ENCODE measurements at places on chromosomes 13 and 19.

- peak; percentile 53 for DNase-seq
Measured at GRCh38 chr13:99656844-99657381, 155.6 kb downstream of the TM9SF2 start.

- DNase-seq = no peak
Measured at GRCh38 chr13:40060296-40061007, 405.0 kb downstream of the COG6 start.

DNA sequence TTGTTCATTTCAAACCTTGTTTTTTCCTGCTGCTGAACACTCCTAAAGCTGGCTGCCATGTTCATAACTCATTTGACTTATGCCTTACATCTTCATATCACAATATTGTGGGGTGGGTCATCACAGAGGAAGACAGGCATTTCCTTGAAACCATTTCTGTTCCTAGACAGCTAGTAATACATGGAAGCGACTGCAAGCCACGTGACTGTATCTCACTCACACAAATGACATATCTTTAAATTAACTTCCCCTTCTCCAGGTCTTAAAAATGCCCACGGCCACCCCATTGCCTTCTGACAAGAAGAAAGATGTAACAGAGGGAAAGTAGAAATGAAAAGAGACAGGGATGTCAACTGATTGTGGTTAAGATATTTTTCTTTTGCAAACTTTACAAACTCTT is 236.8 kb downstream of the LMO7 start:
- DNase-seq = no peak

- DNase-seq = peak; percentile 19
Measured at GRCh38 chr13:20869540-20869939, 33.0 kb downstream of the XPO4 start.

- DNase-seq = no peak
Measured at GRCh38 chr13:99659226-99659625, 158.0 kb downstream of the TM9SF2 start.

GRCh38 chr13:67228031-67228430 is 2.1 kb downstream of the PCDH9 start:
- DNase-seq = no peak

- DNase-seq = no peak
Measured at GRCh38 chr19:33231511-33231910, 5.9 kb upstream of the SLC7A10 start.

DNA sequence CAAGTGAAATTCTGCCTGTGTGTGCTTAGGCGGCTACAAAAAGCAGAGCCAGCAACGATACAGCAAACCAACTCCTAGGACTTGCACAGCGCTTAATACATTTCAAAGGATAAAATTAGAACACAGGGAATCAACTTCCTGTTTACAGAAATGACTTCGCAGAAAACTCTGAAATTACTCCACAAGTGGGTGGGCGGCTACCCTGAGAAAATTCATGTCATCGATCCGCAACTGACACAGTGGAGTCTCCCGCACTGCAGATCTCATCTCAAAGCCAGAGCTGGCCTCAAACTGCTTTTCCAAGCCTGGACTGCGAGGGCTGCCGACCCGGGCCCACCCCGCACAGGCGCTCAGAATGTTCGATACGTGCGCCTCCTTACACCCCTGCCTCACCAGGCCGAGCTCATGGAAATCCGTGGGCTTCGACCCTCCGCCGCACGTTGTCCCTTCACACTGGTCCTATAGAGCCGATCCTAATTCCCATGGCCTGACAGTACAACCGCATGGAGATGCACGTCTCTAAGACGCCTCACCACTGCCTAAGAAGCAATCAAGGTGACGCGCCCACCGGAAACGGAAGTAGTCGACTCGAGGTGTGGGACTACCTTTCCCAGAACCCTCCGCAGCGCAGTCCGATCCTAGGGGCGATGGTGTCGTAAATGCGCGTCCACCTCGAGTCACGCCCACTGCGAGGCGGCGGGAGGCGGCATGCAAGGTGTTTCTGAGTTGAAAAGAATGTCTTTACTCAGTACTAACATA is at the start of gene ZNF229:
Gene ZNF229, minus strand, starts transcription at position 557 of the 759 bp plus-strand sequence. CDS start 5,625 bp downstream, outside the sequence.
- peak; percentile 89 for DNase-seq

GRCh38 chr19:49057636-49058234 is at the start of gene CGB7:
CGB7 (minus strand) TSS chr19:49057749; CDS start chr19:49055375, 2,374 bp downstream.
- DNase-seq = peak; percentile 24

DNA sequence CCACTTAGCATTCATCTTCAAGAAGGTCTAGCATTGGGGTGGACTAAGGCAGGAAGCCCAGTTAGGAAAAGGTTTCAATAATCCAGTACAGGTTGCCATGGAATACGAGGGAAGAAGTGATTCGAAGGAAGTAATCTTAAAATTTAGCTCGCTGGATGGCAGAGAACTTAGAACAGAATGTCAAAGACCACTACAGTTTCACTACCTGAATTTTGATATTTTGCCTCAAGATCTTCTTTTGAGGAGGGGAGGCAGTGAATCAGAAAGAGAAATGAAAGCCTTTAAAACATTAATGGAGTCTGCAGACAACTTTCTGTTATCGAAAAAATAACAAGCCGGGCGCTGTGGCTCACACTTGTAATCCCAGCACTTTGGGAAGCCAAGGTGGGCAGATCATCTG is 7.0 kb upstream of the RAB8A start:
- DNase-seq = no peak

GRCh38 chr19:30631033-30631370 is 258.8 kb downstream of the ZNF536 start:
- DNase-seq = peak; percentile 92

- no peak for DNase-seq
Measured at GRCh38 chr13:24274452-24275021, 34.8 kb upstream of the C1QTNF9 start.

GRCh38 chr19:43518051-43518450 is 8.9 kb downstream of the ETHE1 start:
- DNase-seq = no peak

GRCh38 chr19:7427944-7428343 is 60.9 kb downstream of the PEX11G start:
- no peak for DNase-seq

DNA sequence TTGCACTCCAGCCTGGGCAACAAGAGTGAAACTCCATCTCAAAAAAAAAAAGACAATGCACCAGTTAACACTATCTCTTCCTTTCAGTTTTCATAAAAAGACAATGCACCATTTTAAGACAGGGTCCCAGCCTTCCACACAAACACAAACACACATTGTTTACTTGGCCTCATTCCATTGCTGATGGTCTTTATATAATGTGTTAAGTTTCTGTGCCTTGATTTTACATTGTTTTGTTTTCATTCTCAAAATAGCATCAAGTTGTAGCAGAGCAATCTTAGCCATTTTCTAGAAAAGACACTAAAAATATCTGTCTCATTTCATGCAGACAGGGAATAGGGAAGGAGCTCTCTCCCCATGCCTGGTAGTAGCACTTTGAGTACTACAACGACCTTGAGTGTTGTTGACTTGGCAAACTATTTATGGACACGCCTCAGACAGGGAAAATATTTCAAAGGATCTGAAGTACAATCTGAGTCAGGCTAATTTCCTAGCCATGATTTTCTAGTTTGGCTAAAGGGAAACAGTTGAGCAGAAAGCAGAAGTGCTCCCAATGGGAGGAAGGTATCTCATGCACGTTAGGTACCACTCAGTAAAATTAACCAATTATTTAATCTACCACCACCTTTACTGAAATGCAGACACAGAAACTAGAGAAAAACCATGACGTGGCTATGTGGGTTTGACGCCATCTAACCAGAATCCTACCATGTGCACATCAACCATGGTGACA is 120.6 kb downstream of the ABCC4 start:
- DNase-seq = no peak

- no peak for DNase-seq
Measured at GRCh38 chr13:69487576-69487975, 620.0 kb upstream of the ATXN8OS start.

- no peak for DNase-seq
Measured at GRCh38 chr19:33394723-33395560, 21.4 kb downstream of the CEBPG start.

- no peak for DNase-seq
Measured at GRCh38 chr13:68185444-68186141, 955.5 kb upstream of the PCDH9 start.

GRCh38 chr13:108342369-108343289 is 73.1 kb downstream of the TNFSF13B start:
- peak; percentile 5 for DNase-seq

DNA sequence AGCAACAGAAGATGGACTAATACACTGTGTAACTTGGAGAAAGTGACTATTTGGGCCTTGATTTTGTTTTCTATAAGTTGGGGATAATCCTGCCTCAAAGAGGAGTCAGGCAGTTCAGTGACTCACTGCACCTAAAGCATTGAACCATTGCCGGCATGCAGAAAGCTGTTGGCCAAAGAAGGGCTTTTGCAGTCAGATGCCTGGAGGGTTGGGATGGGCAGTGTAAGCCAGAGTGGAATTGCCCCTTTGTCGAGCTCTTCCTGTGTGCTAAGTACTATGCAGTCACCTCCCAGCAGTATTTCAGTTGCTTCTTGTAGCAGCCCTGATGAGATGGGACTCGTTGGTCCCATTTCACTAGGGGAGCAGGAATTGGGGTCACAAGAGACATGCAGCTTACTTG is 11.1 kb downstream of the ZNF473 start:
- DNase-seq = no peak

DNA sequence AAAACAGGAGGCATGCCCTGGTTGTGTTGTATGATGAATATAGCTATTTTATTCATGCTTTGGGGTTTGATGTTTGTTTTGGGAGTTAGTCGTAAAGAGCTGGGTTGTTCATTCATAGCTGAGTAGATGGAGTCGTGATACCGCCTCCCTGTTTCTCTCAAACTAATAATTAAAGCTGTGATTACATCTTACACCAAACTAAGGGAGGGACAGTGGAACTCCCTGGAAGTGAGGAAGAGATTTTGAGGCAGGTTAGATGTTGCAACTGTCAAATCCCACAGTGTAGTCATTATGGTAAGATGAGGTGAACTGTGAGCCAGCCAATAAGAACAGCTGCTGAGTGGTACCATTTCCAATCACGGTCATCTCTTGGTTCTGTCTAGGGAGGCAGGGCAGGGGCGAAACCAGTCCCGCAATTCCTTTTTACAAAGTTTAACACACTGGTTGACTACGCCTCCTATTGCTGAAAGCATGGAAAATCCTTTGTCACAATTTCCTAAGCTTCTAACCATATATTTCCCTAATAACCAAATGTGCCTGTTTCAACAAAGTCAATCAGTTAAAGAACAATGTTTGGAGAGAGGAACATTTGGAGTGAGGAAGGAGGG is 207.6 kb upstream of the SERP2 start:
- DNase-seq = no peak

DNA sequence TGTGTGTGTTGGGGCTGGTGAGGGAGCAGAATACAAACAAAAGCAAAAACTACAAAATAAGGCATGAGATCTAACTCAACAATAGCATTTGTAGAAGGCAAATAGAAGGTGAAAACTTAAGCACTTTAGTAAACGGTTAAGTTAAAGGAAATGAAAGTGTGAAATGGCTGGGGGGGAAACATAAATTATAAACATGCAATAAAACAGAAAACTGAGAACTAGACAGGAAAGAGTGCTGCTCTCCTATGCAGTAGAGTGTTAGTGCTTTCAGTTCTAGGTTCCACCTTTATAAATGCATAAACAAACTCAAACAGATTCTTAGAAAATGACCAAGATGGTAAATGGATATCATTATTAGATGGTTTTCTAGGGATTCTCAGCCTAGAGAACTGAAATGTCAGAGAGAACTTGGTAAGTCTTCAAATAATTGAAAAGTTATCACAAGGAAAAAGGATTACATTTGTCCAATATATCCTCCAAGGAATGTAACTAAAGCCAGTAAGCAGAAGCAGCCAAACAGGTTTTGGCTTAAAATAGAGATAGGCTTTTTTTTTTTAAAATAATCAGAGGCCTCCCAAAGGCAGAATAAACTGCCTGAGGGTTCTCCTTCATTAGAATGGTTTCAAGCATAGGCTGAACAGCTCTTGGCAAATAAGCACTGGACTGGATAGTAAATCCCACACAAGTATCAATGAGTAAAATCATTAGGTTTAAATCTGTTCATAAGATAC is 23.3 kb downstream of the RBM26 start:
- DNase-seq = no peak

GRCh38 chr13:110298505-110299282 is 8.3 kb downstream of the COL4A1 start:
- DNase-seq = no peak

- DNase-seq = no peak
Measured at GRCh38 chr13:113817860-113818691, 45.8 kb downstream of the GAS6 start.

DNA sequence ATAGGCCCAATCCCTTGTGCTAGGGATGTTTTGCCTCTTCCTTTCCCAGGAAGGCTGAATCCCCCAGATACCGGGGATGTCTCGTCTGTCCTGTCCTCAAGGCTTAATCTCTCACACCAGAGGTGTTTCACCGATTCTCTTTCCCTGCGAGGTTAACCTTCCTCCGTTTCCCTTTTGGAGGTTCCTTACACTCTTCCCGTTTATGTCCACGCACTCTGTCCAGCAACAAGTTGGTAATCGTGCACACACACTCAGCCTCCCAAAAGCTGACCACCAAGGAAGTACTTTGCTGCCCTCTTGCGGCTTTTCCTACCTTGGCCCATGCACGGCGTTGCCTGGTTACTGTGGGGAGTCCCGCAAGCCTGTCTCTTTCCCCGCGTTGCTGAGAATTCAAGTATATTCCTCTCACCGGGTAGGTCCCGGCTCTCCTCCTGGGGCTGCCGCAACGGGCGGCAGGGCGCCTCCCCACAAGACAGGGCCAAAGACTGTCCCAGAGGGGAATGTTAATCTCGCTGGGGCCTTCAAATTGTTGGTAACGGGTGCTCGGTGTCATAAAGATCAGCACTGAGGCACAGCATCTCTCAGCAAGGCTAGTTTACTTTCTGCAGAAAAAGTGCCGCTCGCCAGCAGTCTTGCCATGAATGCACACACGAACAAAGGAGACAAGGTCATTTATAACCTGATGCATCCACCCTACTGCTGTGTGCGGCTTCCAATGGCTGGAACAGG is 36.7 kb upstream of the CD177 start:
- no peak for DNase-seq

- DNase-seq = no peak
Measured at GRCh38 chr13:98940325-98941001, 37.4 kb downstream of the DOCK9 start.

- peak; percentile 71 for DNase-seq
Measured at GRCh38 chr13:77728265-77729125, 31.0 kb downstream of the SLAIN1 start.

DNA sequence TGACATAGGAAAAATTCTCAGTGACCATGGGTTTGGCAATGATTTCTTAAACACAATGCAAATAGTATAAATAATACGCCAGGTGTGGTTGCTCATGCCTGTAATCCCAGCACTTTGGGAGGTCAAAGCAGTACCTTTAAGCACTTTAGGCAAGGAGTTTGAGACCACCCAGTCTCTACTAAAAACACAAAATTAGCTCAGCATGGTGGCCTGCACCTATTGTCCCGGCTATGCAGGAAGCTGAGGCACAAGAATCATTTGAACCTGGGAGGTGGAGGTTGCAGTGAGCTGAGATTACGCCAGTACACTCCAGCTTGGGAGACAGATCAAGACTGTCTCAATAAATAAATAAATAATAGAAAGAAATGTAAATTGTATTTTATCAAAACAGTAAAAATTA is 356.5 kb upstream of the SLITRK6 start:
- no peak for DNase-seq

Data from cerebellum (tissue), 4 donors.